Fibroblast of skin of left biceps (primary cell): ENCODE measurements at places on chromosomes 16 and 17.
A peak's percentile ranks its signal among the peaks of the same experiment; 100 is the strongest.

GRCh38 chr16:84053237-84053636, 10.6 kb upstream of the SLC38A8 start:
- no peak for DNase-seq

DNA sequence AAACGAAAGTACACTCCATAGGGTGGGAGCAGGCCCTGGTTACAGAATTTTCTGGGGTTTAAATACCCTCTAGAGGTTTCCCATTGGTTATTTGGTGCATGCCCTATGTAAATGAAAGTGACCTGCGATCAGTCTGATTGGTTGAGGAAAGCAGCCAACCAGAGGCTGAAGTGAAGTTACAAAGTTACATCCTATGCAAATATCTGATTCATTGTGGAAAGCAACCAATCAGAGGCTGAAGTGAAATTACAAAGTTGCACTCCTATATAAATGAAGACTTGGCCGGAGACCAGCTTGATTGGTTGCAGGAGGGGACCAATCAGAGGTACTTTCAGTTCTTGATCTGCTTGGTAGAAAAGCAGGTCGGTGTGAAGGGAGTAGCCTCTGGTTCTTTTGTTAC, 24.4 kb downstream of the NAA60 start:
- peak; percentile 8 for DNase-seq

DNA sequence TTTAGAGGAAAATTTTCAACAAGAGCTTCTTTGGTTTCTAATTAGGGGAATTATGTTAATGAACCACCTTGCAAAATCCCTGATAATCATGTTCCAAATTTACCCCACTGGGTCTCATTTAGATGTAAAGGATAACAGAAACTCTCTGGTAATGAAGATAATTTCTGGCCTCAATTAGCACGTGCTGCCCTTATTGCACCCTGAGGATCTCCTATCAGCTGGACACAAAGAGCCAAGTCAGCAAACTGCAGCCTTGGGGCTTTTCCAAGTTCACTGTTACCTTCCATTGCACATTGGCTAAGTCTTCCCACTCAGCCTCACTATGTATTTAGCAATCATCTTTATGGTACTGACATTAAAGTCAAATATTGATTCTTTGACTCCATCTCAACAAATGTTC, 78.1 kb downstream of the GP2 start:
- DNase-seq, result no peak

DNA sequence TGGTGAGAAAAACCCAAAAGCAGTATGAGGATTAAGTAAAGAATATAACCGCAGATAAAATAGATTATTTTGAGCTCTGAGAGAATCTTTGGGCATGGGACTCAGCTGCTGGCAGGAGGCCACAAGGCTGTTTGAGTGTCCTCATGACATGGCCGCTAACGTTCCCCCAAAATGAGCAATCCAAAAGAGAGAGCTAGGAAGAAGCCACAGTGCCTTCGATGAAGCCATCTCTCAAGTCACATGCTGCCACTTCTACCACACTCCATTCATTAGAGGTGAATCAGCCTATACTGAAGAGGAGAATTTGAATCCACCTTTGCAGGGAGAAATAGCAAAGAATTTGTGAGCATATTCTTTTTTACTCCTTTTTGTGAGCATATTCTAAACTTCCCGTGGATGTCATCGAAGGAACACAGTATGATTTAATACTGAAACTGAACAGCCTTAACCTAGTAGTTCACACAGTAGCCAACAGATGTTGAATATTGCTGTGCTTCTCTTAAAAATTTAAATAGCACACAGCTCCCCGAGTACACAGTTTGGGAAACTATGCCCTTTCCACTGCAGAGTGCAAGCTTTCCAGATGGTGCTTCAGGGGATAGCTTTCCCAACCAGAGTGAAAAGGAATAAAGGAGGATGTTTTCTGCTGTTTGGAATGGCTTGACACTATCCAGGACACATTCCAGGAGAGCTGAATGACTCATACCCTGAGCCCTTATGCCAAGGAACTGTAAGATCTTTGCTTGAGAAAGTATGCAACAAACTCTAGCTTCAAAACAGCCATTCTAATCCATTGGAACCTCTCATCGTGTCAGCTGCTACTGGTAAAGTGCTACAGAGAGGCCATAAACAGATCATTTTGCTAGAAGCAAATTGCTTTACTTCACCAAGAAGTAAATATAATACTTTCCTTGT, 33.9 kb downstream of the ANKFY1 start:
- peak; percentile 95 for DNase-seq

DNA sequence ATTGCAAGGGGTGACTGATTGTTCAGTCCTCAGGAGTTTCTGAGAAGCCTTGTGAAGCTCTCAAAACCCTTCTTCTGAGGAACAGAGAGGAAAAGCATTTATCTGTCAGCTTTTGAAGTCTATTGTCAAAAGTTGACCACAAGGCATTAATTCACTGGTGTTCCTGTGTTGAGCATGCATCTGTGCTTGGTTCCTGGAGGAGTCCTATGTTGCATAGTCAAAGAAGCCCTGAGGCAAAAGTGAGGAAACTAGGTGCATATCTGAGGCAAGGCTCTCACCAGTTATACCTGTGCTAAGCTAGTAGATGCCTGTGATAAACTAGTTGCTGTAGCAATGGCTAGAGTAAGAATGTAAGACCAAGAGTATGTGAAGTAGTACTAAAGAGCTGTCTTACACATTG, 1.8 kb upstream of the HEATR6 start:
- DNase-seq, result no peak

- DNase-seq, result peak; percentile 34
These were observed 178.3 kb downstream of the MAP2K6 start for GRCh38 chr17:69592692-69593350.

GRCh38 chr17:63349478-63350000, 96.6 kb downstream of the CYB561 start:
- DNase-seq, result peak; percentile 73

GRCh38 chr16:85988306-85988705, 89.3 kb downstream of the IRF8 start:
- DNase-seq, result no peak

- DNase-seq, result no peak
These were observed 4.3 kb upstream of the MYL4 start for GRCh38 chr17:47204722-47205418.

GRCh38 chr17:39487946-39488345, 26.7 kb downstream of the CDK12 start:
- DNase-seq, result no peak

DNA sequence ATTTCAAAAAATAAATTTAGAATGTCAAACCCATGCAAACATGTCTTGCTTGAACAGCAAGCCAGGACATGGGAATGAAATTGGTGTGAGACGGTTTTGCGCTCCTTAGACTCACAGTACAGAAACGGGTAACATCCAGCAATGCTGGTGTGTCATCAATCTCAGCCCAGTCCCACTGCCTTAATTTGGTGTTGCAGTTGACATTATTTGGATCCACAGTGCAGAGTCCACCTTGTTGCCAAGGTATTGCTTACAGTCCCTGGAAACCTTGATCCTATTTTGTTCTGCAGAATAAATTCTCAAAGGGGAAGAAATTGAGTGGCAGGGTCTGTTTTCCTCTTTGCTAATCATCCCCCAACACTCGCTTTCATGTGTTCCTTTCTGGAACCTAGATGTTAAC, 311.6 kb upstream of the MON1B start:
- no peak for DNase-seq

GRCh38 chr17:73588301-73588846, 55.9 kb downstream of the SDK2 start:
- DNase-seq, result no peak

DNA sequence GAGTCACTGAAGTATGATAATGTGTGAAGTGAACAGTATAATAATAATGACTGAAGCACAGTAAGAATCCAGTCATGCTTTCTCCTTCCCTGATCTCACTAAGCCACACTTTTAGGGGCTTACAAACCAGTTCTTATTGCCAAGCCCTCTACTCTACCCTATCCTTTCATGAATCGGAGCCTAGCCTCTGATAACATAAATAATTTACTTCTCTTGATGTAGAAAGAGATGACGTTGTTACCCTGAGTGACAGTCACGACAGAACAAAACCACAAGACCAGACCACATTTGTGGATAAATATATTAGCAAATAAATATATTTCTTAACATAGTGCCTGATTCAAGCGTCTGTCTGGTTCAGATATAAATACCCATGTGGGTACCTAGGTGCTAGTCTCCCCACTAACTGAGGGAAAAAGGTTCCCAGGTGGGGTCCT, 1.4 kb upstream of the SUPT4H1 start:
- DNase-seq, result no peak

- DNase-seq, result no peak
These were observed 16.4 kb upstream of the ABCC3 start for GRCh38 chr17:50618300-50618699.

GRCh38 chr16:57544124-57544653, 1.7 kb downstream of the ADGRG5 start:
- DNase-seq, result no peak

GRCh38 chr17:62995377-62995885, 29.4 kb downstream of the TANC2 start:
- DNase-seq, result no peak

- DNase-seq, result no peak
These were observed 9.9 kb downstream of the DBNDD1 start for GRCh38 chr16:90009172-90009899.

DNA sequence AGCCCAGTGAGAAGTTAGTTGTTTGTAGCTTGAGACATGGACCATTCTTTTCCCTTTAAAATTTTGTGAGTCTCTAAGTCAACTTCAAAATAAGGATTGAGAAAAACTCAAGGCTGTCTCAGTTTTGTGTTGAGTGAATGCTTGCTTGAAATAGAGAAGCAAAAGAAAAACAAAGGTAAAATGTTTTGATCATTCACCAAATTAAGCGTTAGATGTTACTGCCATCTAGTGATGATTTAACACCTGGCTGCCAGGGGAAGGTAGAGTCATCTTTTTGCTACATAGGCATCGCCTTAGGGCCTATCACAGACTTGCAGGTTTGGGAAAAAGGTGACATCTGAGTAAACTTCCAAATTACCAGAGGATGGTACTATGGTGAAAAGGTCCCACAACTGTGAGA, 74.4 kb downstream of the PCTP start:
- DNase-seq, result no peak
